ENCODE measurements at places on chromosomes 5 and 9.

GRCh38 chr5:67012171-67012570 lies 184.4 kb downstream of the CD180 start:
- DNase-seq = no peak

DNA sequence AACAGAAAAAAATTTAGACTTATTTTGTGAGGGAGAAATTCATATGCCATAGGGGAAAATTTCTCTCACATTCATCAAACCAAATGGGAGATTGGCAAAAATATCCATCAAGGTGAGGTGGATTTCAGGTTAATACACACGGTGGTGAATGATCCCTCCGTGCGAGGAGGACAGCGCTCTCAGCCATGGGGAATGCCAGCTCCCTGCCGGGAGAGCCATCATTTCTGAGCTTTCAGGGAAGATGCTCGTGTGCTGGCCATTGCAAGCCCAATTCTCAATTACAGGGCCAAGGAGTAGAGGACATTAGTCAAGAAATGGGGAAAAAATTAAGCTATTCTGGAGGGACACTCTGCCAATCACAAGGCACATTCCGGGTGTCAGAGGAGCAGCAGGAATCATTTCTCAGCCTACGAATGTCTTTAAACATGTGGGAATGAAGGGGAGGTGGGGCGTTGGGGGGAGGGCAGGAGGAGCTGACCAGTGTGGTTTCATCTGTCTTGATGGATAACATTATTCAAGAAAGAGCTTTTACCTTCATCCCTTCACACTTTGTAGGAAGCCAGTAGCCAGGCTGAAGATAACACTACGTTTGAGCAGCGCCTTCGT lies 165.5 kb downstream of the DAB2IP start:
- no peak for DNase-seq

DNA sequence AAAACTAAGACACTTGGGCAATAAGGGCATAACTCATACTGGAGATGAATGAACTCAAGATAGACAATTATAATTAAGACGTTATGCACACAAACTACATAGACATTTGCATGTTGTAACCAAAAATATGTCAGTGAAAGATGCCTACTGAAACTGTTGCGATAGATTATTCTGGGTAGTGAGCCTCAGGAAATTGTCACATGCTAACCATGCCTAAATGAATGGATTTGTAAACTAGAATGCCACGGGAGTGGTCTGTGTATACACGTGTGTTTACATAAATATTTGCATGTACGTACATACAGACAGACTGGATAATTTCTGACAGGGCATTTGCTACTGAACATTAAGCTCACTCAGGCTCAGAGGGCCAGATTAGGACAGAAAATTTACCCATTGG lies 1.2 kb downstream of the NIPSNAP3B start:
- DNase-seq = no peak

DNA sequence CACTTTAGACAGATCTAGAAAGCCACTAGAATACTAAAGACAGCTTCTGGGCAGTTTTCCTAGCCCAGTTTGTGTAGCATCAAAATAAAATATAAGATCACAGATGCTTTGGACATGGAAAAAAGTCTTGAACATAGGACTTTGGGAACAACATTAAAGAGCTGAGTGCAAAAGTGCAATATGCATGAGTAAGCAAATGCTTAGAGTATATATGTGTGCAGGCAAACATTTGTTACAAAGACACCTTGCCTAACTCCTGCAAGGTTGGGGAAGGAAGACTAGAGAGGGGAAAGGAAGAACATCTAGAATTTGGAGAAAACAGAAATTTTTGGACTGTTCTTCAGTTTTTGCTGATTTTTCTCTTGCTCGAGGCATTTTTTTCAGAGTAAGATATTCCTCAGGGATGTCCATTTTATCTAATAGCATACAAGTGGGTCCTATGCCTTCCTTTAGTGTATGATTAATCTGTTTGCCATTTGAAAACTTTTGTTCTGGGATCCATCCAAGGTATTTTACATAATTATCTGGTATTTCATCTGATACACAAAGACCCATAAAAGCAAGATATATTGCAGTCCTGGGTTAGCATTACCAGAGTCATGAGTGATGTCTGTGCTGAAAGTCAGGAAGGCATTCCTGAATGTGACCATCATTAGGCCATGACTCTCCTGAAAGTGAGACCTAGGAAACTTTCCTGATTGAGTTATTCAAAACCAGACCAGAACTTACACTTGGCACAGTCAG lies 142.0 kb upstream of the RGMB start:
- DNase-seq = peak; percentile 74

DNA sequence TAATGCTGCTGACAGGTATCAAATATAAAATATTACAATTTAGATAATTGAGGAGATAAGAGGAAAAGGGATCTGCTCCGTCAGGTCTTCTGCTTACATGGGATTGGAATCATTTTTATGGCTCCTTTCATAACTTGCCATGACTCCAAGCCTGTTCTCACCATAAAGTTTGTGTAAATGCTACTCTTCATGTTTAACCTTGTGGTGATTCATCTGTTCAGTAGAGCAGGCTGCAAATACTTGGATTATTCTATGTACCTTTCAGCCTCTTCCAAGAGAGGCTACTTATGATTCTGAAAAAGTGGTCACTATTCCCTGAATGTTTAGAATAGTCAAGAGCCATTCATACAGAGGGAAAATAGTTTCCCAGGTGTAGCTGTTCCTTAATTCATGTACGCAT lies 66.9 kb downstream of the SLC44A1 start:
- DNase-seq = no peak

- peak; percentile 60 for DNase-seq
Measured at GRCh38 chr5:93789173-93790067, 48.0 kb upstream of the POU5F2 start.

- no peak for DNase-seq
Measured at GRCh38 chr9:134167530-134167931, 3.2 kb upstream of the RNU6ATAC start.

DNA sequence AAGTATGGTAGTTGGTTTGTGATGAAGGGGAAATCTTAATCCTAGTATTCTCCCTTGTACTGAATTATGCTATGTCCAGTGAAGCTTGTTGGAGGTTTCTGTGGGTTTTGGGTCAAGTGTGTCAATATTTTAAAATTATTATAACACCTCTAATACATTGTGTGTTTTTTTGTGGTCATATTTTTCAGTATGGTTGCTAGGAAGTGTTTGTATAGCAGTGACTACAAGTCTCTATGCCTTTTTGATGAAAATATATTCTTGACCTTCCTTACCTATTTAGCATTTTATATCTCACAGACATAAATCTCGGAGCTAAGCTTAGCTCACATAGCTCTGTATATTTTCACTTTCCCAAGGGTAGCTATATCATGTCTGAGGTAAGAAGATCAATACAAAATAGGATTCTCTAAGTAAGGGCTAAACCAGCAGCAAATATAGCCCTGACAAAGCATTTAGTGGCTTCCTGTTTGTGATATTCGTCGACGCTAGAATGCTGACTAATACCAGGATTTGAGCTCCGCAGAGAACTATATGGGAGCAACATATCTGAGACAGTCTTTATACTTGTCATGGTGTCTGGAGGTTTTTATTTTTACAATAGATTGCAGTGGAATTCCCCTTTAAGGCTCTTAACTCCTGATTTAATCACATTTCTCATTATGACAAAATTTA lies 82.3 kb downstream of the MACIR start:
- DNase-seq = no peak

GRCh38 chr5:80249901-80250300 lies 5.9 kb downstream of the SERINC5 start:
- no peak for DNase-seq

- no peak for DNase-seq
Measured at GRCh38 chr5:11234501-11234911, 473.5 kb upstream of the DAP start.

GRCh38 chr5:141513627-141514329 lies 24.9 kb downstream of the PCDHGC5 start:
- peak; percentile 76 for DNase-seq

DNA sequence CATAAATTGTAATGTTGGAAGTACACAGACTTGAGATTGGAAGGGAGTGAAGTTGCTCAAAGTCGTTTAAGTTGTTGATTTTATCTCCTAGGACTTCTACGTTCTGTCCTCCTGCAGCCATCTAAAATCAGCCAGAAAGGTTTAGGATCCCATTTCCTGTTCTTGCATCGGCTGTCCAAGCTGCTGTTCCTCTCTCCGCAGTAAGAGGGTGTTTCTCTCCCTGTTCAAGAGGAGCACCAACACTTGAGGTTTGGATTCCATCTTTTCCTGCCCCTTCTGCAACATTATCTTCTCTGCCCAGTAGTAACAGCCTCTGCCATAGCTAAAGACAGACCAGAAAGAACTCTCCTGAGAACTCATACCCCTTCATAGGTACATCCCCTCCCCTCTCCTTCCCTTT lies 373.4 kb downstream of the GADD45G start:
- no peak for DNase-seq

GRCh38 chr5:180815293-180815917 lies 12.8 kb upstream of the MGAT1 start:
- DNase-seq = no peak

DNA sequence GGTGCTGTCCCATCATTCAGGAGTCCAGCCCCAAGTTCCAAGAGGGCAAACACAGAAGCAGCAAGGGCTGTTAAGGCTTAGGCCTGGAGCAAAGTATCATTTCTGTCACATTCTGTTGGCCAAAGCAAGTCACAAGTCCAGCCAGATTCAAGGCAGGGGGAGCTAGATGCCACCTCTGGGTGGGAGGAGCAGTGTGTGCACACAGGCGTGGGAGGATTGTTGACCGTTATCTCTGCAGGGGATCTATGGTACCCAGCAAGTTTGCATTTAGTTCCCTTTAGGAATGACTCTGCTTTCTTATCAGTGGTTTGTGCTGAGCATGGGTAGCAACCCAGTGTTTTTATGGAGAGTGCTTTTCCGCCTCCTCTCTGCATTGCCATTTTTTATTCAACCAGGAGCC lies 278.9 kb downstream of the NR3C1 start:
- DNase-seq = no peak

DNA sequence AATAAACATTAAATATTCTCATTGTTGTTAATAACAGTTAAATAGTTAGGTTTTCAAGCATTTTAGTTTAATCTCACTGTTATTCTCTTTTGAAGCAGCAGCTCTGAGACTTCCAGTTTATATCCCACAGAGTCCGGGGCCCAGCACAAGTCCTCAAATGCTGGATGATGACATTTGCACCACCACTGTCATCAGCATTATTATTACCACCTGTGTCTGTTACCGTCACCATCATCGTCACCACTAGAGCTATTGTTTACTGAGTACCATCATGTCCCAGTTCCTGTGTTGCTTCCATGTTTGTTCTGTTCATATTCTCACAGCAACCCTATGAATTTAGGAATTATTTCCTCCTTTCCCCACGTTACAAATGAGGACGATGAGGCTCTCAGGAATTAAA lies 169.2 kb upstream of the NR3C1 start:
- no peak for DNase-seq

DNA sequence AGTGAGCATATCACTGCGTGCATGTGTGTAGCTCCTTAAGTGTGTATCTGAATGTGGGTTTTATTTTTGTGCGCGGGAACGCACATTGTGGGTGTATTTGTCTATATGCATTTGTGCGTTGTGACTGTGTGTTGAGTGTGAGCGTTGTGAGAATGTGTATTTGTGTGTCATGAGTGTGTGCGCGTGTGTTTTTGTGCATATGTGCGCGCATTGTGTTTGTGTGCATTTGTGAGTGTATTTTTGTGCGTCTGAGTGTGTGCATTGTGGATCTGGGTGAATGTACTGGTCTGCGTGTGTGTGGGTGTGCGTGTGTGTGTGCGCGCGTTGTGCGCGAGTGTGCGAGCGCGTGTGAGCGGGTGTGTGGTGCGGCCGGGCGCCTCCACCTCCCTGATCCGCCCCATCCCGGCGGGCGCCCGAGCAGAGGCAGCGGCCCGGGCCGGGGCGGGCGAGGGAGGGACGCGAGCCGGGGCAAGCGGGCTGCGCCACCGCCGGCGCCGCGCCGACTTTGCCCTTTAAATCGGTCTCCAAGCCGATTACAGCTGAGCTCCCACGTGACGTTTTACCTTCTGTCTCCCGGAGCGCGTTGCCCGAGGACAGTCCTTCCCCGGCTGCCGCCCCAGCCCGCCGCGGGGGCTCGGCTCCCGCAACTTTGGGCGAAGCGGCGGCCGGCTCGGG lies at the start of gene RASGRF2:
TSS of gene RASGRF2 (plus strand) at position 596 of the 675 bp plus-strand sequence. CDS start 376 bp downstream, outside the sequence.
- peak; percentile 35 for DNase-seq

GRCh38 chr5:11305245-11305644 lies 544.2 kb upstream of the DAP start:
- no peak for DNase-seq

DNA sequence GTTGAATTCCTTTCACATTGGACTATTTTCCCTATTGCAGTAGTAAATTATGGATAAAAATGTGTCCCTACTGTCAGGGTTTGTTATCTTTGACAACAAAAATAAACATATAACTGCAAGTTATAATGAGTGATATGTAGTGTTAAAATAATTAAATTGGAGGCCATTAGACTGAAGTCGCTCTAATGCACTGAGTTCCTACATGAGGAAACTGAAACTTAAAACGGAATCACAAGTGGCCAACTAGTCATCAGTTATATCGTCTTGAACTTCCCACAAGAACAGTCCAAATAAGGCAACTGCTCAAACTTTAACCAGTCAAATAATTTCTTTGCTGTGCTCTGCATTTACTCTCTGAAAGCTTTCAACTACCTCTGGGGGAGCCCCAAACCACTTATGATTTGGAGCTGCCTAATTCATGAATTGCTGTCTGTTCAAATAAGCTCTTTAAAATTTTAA lies 2.1 kb upstream of the IFT74 start:
- DNase-seq = no peak

DNA sequence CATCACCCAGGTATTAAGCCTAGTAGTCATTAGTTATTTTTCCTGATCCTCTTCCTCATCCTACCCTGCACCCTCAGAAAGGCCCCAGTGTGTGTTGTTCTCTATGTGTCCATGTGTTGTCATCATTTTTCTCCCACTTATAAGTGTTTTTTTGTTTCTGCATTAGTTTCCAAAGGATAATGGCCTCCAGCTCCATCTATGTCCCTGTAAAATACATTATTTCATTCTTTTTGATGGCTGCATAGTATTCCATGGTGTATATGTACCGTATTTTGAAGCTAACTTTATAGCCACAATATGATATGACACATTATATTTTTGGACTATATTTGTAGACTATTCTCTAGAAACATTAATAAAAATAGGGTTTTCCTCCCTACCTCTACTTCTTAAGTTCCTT lies 324.4 kb upstream of the EDIL3 start:
- no peak for DNase-seq

GRCh38 chr9:111436571-111436970 lies 47.6 kb downstream of the ECPAS start:
- no peak for DNase-seq

- no peak for DNase-seq
Measured at GRCh38 chr9:84953252-84953773, 283.8 kb downstream of the NTRK2 start.

DNA sequence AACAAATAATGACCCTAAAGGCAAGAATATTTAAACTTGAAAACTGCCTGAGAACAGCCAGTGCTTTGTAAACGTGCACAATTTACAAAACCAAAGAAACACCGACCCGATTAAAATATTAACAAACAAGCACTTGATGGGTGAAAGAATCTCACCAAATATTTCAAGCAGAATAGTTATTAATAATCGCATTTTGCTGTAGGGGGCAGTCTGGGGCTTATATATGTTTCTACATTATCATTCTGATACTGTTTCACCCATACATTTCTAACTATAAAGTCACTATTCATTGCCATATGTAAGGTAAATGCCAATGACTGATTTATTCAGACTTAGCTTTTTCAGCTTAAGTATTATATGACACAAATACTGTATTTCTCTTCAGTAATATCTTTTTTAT lies 37.7 kb downstream of the UBAP2 start:
- peak; percentile 5 for DNase-seq

- no peak for DNase-seq
Measured at GRCh38 chr9:7974335-7974960, 174.9 kb upstream of the DMAC1 start.

- DNase-seq = no peak
Measured at GRCh38 chr5:159514229-159514810, 184.0 kb upstream of the IL12B start.
